ENCODE measurements at places on chromosomes 2 and 18. TPM values are rescaled to one million over a fixed set of nuclear protein-coding genes. Genes with fewer than 3 reads are reported as not detected.
A peak's percentile ranks its signal among the peaks of the same experiment; 100 is the strongest.

REEP1 gene
- 88.7 TPM for polyA plus RNA-seq

GCKR gene
- 0.22 TPM for polyA plus RNA-seq

TMEM178A gene
- 15.2 TPM for polyA plus RNA-seq

ABCG5 gene
- not detected for polyA plus RNA-seq

DNA sequence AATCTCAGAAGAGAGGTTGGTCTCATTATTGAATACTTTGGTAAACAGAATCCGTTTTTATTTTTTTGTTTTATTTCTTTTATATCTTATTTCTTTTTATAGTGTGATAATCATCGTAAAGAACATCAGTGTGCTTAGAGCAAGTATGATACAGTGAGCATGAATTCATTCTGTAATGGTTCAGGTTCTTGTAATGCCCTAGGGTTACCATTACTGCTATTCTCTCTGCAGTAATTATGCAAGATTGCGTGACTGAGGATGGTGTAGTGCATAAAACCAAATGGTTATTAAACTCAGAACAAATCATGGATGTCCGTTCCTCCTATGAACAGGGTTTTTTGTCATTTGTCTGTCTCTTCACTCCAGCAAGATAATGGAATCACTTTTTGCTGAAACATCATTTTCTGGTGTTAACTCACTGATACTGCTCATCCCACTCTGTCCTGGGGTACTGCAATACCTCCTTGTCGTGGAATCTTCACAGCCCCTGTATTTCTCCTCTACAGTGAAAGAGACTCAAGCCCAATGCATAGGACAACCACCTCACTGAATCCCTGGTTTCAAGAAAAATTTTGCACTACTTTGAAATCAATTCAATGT, 274.8 kb upstream of the ST6GAL2 start:
- DNase-seq, result no peak

DNA sequence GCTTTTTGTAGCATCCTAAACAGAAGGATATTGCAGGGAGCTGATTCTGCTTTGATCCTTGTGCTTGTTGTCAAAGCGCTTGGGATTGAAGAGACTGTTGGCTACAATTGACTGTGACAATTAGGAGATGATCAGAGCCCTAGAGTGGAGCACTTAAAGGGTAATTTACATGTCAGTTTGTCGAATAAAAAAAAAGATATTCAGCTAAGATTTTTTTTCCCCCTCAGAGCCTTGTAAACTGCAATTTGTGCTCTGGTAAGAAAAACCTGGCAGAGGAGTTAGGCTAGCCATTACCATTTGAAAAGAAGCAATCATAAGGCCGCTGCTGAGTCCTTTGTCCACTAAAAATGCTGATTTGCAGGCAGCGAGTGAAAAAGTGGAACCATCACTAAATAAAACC, 47.8 kb upstream of the ZEB2 start:
- no peak for DNase-seq

DNA sequence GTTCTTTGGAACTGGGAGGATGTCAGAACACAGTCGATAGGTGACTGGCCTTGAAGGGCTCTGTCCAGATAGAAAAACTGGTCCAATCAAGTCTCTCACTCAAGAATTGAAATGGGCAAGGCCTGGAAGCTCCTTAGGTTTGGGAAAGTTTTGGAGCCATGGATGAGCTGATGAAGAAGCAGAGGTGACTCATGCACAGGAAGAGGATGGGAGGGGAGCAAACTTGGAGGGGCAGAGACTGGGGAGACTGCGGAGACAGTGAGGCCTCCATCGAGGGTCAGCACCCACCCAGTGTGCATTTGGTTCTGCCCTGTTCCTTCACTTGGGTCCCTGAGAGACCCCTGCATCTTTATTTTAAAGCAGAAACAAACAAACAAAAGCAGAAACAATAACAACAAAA, 41.1 kb downstream of the SOWAHC start:
- no peak for DNase-seq

GRCh38 chr18:79629249-79629558, 50.4 kb upstream of the CTDP1 start:
- no peak for DNase-seq

- DNase-seq, result no peak
Measured at GRCh38 chr2:172087207-172087779, 2.0 kb downstream of the DLX1 start.

DNA sequence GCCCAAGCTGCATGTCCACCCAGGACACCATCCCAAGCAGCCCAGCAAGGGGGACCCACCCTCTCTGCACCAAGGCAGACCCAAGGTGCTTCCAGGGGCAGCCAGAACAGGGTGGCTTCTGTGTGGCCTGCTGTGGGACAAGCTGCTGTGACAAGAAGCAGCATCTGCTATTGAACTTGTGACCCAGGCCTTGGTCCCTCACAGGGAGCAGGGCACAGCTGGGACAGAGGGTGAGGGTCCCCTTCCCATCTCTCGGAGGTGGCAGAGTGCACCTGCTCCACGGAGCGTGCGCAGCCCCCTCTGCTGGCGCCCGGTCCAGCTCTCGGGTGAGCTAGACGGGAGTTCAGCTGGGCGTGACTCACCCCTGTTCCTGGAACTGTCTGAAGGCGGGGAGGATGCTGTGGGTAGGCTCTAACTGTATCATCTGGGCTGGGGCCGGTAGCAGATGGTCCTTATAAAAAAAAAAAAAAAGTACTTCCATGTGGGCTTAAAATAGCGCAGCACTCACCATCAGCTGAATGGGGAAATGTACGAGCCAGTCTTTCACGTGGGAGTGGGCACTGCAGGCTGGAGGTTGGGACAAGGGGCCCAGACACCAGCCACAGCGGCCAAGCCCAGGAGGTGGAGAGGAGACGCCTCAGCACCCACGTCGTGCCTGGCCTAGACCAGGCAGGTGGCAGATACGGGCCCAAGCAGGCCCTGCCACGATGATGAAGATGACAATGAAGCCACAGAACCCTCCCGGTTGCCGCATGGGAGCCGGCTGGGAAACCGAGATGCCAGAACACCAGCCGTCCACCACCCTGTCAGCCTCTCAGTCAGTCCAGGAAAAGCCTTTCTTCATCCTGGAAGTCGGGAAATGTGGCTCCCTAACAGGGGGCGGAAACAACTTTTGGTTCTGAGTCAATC, 136.8 kb upstream of the ID2 start:
- DNase-seq, result peak; percentile 58
